Glutamatergic neuron (in vitro differentiated cells): ENCODE measurements at places on chromosomes 3 and 15. TPM values are rescaled to one million over a fixed set of nuclear protein-coding genes. Genes with fewer than 3 reads are reported as not detected.

DNA sequence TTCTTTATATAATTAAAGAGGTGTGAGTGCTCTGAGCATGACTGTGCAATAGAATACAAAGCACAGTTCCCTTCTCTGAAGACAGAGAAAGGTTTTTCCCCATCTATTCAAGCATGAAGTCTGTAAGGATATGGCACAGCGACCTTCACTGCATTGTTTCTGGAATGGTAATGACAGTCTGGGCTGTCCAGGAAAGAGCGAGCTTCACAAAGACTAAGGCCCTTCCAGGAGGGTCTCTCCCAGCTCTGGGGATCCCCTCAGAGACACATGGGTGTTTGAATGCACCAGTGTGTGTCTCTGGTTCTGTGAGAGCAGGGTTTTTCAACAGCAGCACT is 179.9 kb upstream of the NR2E3 start:
- peaks cover 3% of the 10 kb centered on the region for H3K27me3 ChIP-seq
- no peak overlapping the region for H3K27ac ChIP-seq
- DNase-seq: no peak

DNA sequence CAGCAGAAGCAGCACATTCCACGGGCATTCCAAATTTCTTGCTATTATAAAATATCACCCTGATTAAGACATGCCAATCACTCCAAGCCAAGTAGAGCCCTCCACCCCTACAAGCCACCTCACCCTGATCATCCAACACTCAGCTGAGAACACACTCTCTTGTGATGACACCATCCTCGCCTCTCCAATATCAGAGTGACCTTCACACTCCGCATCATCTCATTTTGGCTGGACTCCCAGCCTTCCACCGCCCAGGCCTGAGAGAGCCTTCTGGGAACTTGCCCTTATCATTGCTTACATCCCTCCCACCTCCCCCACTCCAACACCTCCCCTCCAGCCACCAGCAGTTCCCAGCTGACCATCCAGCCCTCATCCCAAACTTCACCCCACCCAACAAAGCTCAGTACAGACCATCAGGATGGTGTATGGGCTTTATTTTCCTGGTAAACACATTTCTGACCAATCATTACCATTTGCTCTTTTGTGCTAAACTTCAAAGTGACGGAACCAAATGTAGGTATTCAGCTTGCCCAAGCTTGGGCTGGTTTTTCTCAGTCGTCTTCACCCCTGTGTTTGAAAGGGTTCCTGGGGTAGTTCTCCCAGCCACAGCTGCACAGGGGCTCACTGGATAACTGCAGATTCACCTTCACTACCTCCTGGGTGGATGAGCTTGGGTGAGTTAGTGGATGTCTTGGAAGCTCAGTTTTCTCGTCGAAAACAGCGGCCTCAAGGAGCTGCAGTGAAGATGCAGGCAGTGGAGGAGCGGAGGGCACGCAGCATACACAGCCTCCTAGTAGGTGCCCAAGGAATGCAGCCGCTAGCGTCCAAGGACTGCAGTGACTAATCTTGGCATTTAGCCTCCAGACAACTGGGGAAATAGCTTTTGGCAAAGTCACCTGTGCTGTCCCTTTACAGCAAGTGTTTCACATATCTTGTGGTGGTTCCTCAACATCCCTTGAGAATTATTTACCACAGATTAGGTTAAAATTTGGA is 115.1 kb downstream of the LIPC start:
- DNase-seq: no peak
- H3K4me3 ChIP-seq: no peak overlapping the region
- H3K36me3 ChIP-seq: no peaks in the 10 kb centered on the region
- H3K27me3 ChIP-seq: peaks cover 4% of the 10 kb centered on the region
- H3K4me1 ChIP-seq: peaks cover 19% of the 10 kb centered on the region

DNA sequence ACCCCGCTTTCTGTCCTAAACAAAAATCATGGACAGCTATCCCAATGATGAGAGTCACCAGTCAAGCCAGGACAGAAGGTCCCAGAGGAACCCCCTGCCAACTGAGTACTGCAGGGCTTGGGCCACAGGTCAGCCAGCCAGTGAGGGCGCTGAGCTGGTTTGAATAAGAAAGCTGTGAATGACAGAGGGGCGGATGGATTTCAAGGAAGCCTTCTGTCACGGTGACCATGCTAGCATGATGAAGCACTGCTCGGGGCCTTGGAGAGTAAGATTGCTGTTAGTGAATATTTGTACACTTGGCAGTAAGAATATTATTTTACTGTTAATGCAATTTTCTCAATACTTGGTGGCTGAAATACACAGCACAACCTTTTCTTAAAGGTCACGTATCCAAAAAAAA is 734.0 kb upstream of the NR2F2 start:
- H3K27ac ChIP-seq: peak overlapping the region; percentile 49
- H3K36me3 ChIP-seq: no peaks in the 10 kb centered on the region
- H3K27me3 ChIP-seq: no peaks in the 10 kb centered on the region

DNA sequence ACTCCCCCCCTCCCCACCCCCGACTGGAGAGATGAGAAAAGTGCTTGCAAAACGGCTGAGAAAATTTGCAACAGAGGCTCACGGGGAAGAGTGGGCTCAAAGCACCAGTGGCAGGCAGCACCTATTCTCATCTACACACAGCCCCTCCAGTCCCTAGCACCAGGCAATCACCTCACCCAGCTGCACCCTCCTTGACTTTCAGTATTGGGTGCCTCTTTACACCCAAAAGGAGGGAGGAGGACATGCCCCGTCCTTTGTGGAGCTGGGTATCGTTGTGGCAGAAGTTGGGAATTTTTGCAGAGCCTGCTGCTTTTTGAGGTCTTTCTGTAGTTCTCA is 182.8 kb upstream of the TOPAZ1 start:
- no peak overlapping the region for H3K27ac ChIP-seq
- no peak for DNase-seq
- peaks cover 5% of the 10 kb centered on the region for H3K36me3 ChIP-seq
- peaks cover 2% of the 10 kb centered on the region for H3K4me1 ChIP-seq
- no peak overlapping the region for H3K4me3 ChIP-seq

DNA sequence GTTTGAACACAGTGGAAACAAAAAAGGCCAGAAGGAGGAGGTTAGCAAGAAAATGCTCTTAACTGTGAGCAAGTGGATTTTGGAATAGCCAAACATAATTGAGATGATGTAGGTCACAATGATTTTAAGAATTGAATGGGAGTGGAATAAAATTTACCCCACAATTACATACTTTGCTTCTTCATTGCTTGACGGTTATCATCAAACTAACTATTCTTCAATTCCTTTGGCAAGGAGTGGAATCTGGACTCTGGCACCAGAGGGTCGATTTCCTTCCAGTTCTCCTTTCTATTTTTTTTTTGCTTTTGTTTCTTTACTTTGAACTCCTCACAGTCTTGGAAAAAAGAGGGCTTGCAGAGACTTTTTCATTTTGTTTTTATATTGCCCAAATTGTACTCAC is 634.5 kb upstream of the TGFBR2 start:
- no peaks in the 10 kb centered on the region for H3K27me3 ChIP-seq
- no peaks in the 10 kb centered on the region for H3K36me3 ChIP-seq
- no peak for DNase-seq
- no peak overlapping the region for H3K4me3 ChIP-seq
- H3K4me1 ChIP-seq: no peaks in the 10 kb centered on the region

- peaks cover 34% of the 10 kb centered on the region for H3K4me1 ChIP-seq
- H3K27me3 ChIP-seq: peaks cover 2% of the 10 kb centered on the region
- no peak for DNase-seq
- no peak overlapping the region for H3K4me3 ChIP-seq
Observed at GRCh38 chr3:158402590-158402989, 168.4 kb upstream of the MLF1 start.

- H3K4me1 ChIP-seq: no peaks in the 10 kb centered on the region
- no peak overlapping the region for H3K4me3 ChIP-seq
- H3K27ac ChIP-seq: no peak overlapping the region
- no peaks in the 10 kb centered on the region for H3K27me3 ChIP-seq
- DNase-seq: no peak
- no peaks in the 10 kb centered on the region for H3K36me3 ChIP-seq
Observed at GRCh38 chr3:33317963-33318709, 40.9 kb downstream of the FBXL2 start.

GRCh38 chr3:122091602-122092295 is 36.6 kb downstream of the CD86 start:
- no peaks in the 10 kb centered on the region for H3K27me3 ChIP-seq
- H3K4me3 ChIP-seq: no peak overlapping the region

- H3K4me1 ChIP-seq: no peaks in the 10 kb centered on the region
- DNase-seq: no peak
- H3K27me3 ChIP-seq: peaks cover 1% of the 10 kb centered on the region
- no peak overlapping the region for H3K4me3 ChIP-seq
Observed at GRCh38 chr15:90327311-90327710, 24.8 kb upstream of the ZNF774 start.

The GP5 gene
- total RNA-seq: 0.15 TPM

The ARHGAP31 gene
- total RNA-seq: 0.20 TPM

The CD47 gene
- 507 TPM for total RNA-seq

The CLDN1 gene
- total RNA-seq: not detected
